ENCODE measurements at places on chromosomes 7 and 10. TPM values are rescaled to one million over a fixed set of nuclear protein-coding genes. Genes with fewer than 3 reads are reported as not detected.

DNA sequence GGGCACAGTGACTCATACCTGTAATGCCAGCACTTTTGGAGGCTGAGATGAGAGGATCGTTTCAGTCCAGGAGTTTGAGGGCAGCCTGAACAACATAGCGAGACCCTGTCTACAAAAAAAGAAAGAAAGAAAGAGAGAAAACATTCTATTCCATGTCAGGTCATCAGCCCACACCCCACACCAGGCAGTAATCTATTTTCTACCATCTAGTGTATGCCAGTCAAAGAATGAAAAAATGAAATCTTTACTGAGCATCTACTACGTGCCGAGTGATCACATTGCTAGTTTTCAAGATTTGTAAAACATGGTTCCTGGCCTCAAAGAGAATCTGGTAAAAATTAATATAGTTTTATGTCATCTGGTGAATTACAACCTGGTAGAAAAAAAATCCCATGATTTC lies 3.1 kb upstream of the EPHB4 start:
- DNase-seq: no peak

GRCh38 chr7:96121752-96122151 lies 200.1 kb downstream of the SLC25A13 start:
- no peak for DNase-seq

- DNase-seq: no peak
Observed at GRCh38 chr10:32332299-32332750, 14.6 kb downstream of the EPC1 start.

DNA sequence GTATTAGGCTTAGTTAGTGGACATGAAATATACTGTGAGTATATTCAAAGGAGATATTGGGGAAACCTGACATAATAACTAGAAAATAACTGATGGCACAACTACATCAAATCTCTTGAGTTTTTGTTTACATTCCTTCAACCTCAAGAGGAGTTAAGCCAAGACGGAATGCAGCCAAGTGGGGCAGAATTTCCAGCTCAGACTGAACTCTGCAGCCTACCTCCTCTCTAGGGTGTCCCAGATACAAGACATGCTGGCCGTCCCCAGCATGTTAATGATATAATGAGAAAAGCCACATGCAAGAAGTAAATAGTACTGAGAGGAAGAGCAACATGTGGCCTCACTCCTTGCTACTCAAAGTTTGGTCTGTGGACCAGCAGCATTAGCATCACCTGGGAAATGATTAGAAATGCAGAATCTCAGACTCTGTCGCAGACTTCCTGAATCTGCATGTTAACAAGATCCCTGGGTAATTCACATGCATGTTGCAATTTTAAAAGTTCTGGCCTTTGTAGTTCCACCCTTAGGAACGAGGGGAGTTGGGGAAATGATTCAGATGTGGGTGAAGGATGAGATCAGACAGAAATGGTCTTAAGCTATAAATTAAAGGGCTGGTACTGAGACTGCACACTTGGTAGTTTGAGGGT lies 118.4 kb upstream of the CACUL1 start:
- no peak for DNase-seq

Gene ATP6V1F
- 117 TPM for total RNA-seq

Gene FKBP9
- total RNA-seq: 18.0 TPM

DNA sequence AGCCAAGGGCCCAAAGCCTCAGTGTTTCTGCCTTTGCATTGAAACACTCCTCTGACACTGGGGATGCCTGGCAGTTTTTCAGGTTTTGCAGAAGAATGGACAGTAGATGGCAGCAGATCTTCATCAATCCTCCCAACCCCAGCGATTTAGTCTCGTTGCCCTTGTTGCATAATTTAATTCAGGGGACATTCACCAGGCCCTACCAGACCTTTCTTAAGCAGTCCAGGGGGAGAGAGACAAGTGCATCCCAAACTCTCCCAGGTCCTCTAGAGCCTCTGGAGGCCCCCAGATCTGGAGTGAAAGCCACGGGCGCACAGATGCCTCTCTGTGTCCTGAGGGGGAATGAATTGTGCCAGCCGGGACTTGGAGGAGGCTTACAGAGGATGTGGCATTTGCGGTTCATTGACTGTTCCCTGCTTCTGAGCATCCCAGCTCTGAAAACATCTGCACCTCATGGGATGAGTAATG lies 29.6 kb downstream of the MINDY4 start:
- peak; percentile 55 for DNase-seq

DNA sequence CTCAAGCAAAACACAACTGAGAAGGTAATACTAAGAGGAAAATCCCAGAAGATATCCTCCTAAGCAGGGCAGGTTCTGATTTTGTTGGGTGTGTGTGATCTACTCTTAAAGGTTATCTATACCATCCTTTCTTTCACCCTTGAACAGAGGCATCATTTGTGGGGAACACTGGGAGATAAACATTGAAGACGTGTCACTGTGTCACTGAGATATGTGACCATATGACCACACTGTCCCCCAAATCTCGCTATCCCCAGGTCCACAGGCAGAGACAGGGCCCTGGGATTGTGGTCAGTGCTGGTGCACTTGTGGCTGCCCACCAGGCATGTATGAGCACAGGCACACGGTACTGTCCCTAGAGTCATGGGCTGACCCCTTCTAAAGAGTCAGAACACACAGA lies 30.0 kb downstream of the TECTB start:
- no peak for DNase-seq

DNA sequence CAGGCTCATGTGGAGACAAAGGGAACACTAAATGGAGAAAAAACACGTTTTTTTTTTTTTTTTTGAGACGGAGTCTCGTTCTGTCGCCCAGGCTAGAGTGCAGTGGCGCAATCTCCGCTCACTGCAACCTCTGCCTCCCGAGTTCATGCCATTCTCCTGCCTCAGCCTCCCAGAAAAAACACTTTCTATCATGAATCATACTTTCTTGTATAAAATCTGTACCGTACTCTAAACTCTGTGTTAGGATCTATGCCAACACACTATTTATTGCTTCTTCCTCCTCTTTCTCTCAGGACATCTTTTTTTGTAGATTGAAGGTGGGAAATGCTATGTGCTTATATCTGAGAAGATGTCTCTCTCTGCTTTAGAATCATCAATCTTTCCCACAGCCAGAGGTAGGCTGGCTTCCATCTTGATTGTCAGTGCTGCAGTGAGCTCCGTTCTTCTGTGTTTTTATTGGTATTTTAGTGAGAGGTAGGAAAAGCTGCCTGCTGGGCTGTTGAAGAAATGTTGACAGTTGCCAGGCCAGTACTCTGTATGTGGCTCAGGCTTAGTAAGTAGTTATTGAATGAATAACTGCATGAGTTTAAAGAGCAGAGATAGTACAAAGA lies 101.1 kb downstream of the GPR85 start:
- no peak for DNase-seq

DNA sequence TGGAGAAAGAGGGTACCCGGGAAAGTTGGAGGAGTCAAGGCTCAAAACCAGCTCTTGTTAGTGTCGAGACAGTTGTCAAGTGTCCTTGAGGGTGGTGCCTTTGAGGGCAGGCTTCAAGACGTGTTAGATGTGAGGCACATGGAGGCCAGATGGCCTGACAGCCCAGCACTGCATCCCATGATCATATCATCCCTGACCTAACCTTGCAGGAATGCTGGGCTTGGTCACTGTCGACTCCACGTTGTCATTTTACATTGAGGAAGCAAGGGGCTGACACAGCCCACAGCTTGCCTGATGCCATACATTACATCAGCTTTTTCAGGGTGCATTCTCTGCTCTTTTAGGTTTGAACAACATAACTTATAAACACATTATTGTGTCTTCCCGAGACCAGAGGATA lies 114.1 kb downstream of the ABCA13 start:
- DNase-seq: no peak

DNA sequence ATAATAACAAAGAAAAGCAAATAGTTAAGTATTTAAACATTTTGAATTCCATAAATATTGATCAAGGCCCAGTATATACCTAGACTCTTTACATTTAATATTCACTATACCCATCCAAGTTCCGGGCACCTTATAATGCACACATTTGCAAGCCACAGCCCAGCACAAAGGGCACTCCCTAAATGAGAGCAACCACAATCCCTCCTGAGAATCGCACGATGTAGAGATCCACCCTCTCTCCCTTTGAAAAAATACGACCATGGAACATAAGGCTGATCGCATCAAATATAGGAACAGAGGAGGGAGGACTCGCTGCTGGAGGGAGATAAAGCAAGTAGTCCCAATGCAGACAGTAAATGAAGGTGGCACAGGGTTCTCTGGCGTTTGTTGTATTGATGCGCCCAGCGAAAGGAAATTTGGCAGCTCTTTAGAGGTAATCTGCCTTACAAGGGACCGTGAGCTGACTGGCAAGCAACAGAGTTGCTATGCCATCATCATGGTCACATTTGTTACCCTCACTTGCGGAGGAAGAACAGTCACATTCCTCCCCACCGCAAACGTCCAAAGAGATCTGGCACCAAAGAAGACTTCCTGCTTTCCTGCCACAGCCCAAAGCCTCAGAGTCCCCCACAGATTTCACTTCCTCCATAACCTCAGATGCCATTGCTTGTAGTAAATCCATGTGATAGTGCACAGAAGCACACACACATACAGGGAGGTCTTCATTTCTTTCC lies 16.1 kb upstream of the TAS2R40 start:
- DNase-seq: no peak

GRCh38 chr7:25254604-25255003 lies 26.3 kb upstream of the NPVF start:
- DNase-seq: no peak
